Activated naive CD4-positive, alpha-beta T cell treated with anti-CD3 and anti-CD28 coated beads for 36 hours (primary cell): ENCODE measurements at places on chromosomes 4 and X. TPM values are rescaled to one million over a fixed set of nuclear protein-coding genes. Genes with fewer than 3 reads are reported as not detected.

- peak; percentile 49 for DNase-seq
Measured at GRCh38 chrX:40127052-40127451, 29.3 kb upstream of the BCOR start.

The RWDD4 gene
- total RNA-seq, result 20.8 TPM

The TRAPPC2 gene
- 9.6 TPM for total RNA-seq

GRCh38 chr4:187602339-187603092, 393.1 kb upstream of the ZFP42 start:
- DNase-seq, result no peak

DNA sequence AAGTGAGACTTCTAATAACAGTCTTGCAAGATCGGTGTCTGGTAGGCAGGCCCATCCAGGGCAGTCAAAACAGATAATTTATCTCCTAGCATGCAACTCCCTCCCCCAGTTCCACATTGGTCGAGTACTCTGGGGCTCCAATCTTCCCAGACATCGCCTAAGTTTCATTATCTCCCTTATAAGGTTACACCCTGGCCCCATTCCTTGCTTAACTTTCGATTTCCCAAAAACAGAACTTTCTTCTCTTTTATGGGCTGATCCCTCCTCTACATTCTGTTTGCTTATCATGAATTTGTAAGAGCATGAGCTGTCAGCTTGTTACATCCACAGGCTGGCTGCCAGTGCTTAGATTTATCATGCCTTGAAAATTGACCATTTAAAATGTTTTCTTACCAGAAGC, 471.3 kb downstream of the TECRL start:
- no peak for DNase-seq

The ARHGAP24 gene
- not detected for total RNA-seq

GRCh38 chr4:168601899-168602298, 105.0 kb downstream of the PALLD start:
- no peak for DNase-seq

DNA sequence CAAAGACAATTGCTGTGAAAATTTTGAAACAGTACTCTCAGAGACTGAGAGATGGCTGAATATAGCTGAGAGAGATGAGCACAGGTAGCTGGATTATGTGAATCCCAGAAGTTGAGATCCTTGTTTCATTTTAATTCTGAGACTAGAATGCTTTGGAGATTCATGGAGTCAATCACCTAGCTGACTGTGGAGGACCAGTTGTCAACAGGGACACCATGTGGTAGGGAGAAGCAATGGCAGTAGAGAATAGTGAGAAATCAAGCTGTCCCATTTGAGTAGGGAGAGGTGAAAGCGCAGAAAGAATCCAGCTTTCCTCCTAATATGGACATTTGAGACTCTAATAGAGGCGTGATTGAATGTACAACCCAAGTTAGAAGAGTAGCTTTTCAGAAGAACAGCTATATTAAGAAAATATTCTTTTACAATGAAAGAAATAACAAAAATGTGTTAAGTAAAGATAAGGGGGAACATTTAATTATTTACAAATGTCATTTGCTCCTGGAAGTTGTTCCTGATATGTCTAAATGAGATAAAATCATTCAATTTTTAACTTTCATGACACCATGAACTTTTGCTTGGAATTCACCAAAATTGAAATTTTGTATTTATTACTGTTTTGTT, 30.3 kb upstream of the GLRB start:
- no peak for DNase-seq

DNA sequence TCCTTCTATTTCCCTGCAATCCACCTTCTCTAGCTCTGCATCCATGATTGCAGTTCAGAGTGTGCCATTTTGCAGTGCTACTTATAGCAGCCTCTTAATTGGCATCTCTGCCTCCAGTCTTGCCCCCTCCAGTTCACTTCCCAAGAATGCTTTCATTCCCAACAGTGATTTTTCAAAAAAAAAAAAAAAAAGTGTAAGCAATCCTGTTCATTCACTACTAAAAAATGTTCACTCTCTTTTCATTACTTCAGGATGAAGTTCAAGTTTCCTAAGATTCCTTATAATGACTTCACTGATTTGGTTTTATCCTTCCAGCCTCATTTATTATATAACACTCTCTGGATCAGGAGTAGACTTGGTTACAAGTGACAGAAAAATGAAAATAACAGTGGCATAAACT, 124.7 kb upstream of the LNX1 start:
- no peak for DNase-seq

- DNase-seq, result no peak
Measured at GRCh38 chr4:70402762-70403161, 5.0 kb downstream of the OPRPN start.

The ELOVL6 gene
- 7.9 TPM for total RNA-seq

- DNase-seq, result peak; percentile 10
Measured at GRCh38 chrX:138128027-138128671, 562.2 kb downstream of the ZIC3 start.

GRCh38 chrX:106973433-106974149, 26.4 kb downstream of the MORC4 start:
- DNase-seq, result no peak
